ENCODE measurements at places on chromosomes 12 and 14. TPM values are rescaled to one million over a fixed set of nuclear protein-coding genes. Genes with fewer than 3 reads are reported as not detected.

- no peaks in the 10 kb centered on the region for H3K27me3 ChIP-seq
- 0 out of 2 replicates have a peak, but pooled peaks cover 6% of the 10 kb centered on the region for H3K4me1 ChIP-seq
- H3K27ac ChIP-seq: no peak overlapping the region
- H3K4me3 ChIP-seq: no peak overlapping the region
These were observed 10.3 kb upstream of the PCNX1 start for GRCh38 chr14:70896981-70897380.

Gene TPPP2
- total RNA-seq: not detected

Gene CIDEB
- not detected for total RNA-seq

- H3K27me3 ChIP-seq: no peaks in the 10 kb centered on the region
- peak overlapping the region; percentile 92 for H3K27ac ChIP-seq
- peak overlapping the region; percentile 79 for H3K4me3 ChIP-seq
- H3K4me1 ChIP-seq: peaks cover 28% of the 10 kb centered on the region
- 0 out of 2 replicates have a peak, but pooled peaks cover 4% of the 10 kb centered on the region for H3K36me3 ChIP-seq
- DNase-seq: peak; percentile 81
These were observed 780 bp downstream of the TBC1D15 start for GRCh38 chr12:71840231-71840847.

Gene FOXN4
- total RNA-seq: not detected

Gene PTHLH
- 1.9 TPM for total RNA-seq

Gene SAMD15
- total RNA-seq: 7.8 TPM

Gene ASCL1
- total RNA-seq: not detected

DNA sequence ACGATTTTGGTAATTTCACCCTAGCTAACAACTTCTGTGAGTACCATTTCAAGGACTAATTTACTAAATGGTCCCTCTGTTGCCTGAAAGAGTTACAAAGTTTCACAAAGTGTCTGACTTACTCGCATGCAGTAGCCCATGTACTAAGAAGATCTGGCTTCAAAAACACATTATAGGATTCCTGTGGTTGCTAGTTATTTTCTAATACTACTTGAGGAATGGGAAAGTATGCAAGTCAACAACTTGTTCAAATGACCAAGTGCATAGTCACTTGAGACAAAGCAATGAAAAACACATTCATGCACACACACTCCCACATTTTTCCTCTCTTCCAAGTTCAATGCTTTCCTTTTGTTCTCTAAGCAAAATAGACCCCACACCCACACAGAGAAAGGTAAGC lies 219.7 kb upstream of the TMPO start:
- peaks cover 4% of the 10 kb centered on the region for H3K27me3 ChIP-seq
- H3K36me3 ChIP-seq: no peaks in the 10 kb centered on the region
- no peak for DNase-seq
- H3K4me1 ChIP-seq: no peaks in the 10 kb centered on the region

DNA sequence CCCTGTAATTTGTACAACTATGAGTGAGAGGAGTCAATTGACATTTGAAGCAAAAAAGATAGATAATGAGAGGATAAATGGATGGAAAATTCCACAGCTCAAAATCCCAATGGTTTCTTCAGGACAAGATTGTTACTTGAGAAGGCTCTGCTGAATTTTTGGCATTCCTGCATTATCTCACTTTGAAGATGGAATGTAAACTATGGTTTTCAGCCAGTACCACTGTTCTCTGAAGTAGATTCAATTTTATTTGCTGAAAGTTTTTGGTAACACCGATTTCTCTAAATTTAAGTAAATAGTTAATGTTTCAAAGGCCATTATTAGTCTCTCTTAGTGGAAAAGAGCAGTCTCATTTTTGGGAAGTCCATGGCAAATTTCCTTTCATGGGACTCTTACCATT lies 121.9 kb upstream of the SLC38A2 start:
- 0 out of 2 replicates have a peak overlapping the region, but pooled peaks have one; percentile 6 for H3K4me3 ChIP-seq
- H3K36me3 ChIP-seq: no peaks in the 10 kb centered on the region
- no peaks in the 10 kb centered on the region for H3K27me3 ChIP-seq
- peak overlapping the region; percentile 81 for H3K27ac ChIP-seq
- no peak for DNase-seq
- H3K4me1 ChIP-seq: peaks cover 47% of the 10 kb centered on the region

GRCh38 chr14:80507292-80507869 lies 296.1 kb upstream of the DIO2 start:
- H3K4me1 ChIP-seq: no peaks in the 10 kb centered on the region
- no peak for DNase-seq
- H3K36me3 ChIP-seq: no peaks in the 10 kb centered on the region

- H3K4me3 ChIP-seq: peak overlapping the region; percentile 94
- H3K27me3 ChIP-seq: no peaks in the 10 kb centered on the region
- 0 out of 2 replicates have a peak, but pooled peaks cover 8% of the 10 kb centered on the region for H3K36me3 ChIP-seq
These were observed 485 bp upstream of the PNMA1 start for GRCh38 chr14:73714656-73715081.

- H3K36me3 ChIP-seq: peaks cover 33% of the 10 kb centered on the region
- peaks cover 25% of the 10 kb centered on the region for H3K4me1 ChIP-seq
These were observed 1.1 kb downstream of the KDM5A start for GRCh38 chr12:388012-388411.

Gene SCARB1
- 49.6 TPM for total RNA-seq

- H3K27me3 ChIP-seq: peaks cover 5% of the 10 kb centered on the region
- no peak overlapping the region for H3K4me3 ChIP-seq
- no peaks in the 10 kb centered on the region for H3K4me1 ChIP-seq
- H3K27ac ChIP-seq: no peak overlapping the region
- no peaks in the 10 kb centered on the region for H3K36me3 ChIP-seq
These were observed 128.0 kb downstream of the NDUFA12 start for GRCh38 chr12:94875525-94875924.

Gene MED13L
- 89.5 TPM for total RNA-seq

- DNase-seq: no peak
- no peaks in the 10 kb centered on the region for H3K4me1 ChIP-seq
- H3K27me3 ChIP-seq: no peaks in the 10 kb centered on the region
- peaks cover 3% of the 10 kb centered on the region for H3K36me3 ChIP-seq
These were observed 12.7 kb downstream of the INF2 start for GRCh38 chr14:104702106-104702505.

DNA sequence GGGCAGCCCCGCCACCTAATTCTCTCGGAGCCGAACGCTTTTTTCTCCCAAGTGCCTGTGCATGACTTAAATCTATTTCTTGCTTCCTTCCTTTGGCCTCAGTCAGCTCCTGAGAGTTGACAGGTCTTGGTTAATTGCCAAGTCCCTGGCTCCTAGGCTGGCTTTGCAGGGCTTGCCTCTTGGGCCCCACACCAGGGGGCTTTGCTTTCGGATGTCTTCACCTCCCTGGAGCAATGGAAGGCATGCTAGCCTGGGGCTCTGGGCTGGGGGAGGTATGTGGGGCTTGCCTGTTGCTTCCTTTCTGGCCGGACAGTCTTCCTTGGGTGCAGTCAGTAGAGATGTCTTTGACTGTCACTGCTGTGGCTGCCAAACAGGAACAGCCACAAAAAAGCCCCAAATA lies 2.2 kb upstream of the KRT80 start:
- H3K27me3 ChIP-seq: no peaks in the 10 kb centered on the region
- H3K36me3 ChIP-seq: peaks cover 8% of the 10 kb centered on the region
- peaks cover 75% of the 10 kb centered on the region for H3K4me1 ChIP-seq
- no peak overlapping the region for H3K4me3 ChIP-seq
- peak; percentile 68 for DNase-seq
- H3K27ac ChIP-seq: peak overlapping the region; percentile 59

GRCh38 chr12:132003846-132004245 lies 54.1 kb downstream of the EP400 start:
- DNase-seq: no peak
- no peaks in the 10 kb centered on the region for H3K27me3 ChIP-seq
- peaks cover 27% of the 10 kb centered on the region for H3K36me3 ChIP-seq
- no peak overlapping the region for H3K27ac ChIP-seq

GRCh38 chr12:85814741-85815140 lies 21.5 kb downstream of the RASSF9 start:
- no peak overlapping the region for H3K27ac ChIP-seq
- no peak overlapping the region for H3K4me3 ChIP-seq
- DNase-seq: no peak
- H3K27me3 ChIP-seq: no peaks in the 10 kb centered on the region

GRCh38 chr12:85725991-85726390 lies 110.2 kb downstream of the RASSF9 start:
- no peaks in the 10 kb centered on the region for H3K36me3 ChIP-seq

Gene LUM
- not detected for total RNA-seq

DNA sequence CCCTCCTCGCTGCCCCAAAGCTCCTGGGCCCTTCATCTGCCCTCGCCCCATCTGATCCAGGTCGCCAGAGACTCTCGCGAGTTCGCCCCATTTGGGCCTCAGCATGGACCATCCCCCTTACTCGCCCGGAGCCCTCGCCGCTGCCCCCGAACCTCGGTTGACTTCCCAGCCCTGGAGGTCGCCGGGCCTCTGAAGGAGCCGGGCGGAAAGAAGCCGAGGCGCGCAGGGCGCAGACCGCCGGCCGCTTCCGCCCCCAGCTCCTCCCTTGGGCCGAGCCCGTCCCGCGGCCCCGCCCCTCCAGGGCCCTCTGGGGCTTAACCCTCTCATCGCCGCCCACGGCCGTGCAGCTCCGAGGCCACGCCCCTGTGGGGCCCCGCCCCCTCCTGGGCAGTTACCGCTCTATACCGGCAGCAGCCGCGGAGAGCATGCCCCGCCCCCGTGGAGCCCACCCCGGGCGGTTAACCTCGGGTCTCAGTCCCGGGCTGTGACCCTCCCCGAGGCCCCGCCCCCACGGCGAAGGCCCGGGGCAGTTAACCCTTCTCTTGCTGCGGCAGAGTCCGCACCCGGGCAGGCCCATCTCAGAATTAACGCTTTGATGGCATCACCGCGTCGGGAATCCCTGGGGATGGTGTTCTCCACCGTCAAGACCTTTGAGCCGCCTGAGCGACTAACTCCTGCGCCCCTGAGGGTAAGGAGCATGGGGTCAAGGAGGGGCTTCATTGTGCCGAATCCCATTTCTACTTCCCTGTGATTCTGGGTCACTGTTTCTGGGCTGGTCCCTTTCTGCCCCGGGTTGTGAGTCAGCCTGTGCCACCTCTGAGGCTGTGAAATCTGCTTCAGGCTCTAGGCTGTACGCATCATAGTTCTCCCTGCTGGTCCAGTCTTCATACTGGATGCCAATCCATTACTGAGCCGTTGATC lies at the start of gene SPSB2:
Gene SPSB2 (minus strand): TSS at position 210 of the 921 bp plus-strand sequence. CDS start 402 bp downstream, outside the sequence.
- peak within 1 kb of the TSS; percentile 37 for H3K27ac ChIP-seq
- H3K36me3 ChIP-seq: peaks cover 12% of the 10 kb centered on the region
- H3K4me1 ChIP-seq: peaks cover 36% of the 10 kb centered on the region
- H3K4me3 ChIP-seq: peak within 1 kb of the TSS; percentile 84
- H3K27me3 ChIP-seq: no peaks in the 10 kb centered on the region
- DNase-seq: peak; percentile 91

Gene GLT8D2
- 1.2 TPM for total RNA-seq

DNA sequence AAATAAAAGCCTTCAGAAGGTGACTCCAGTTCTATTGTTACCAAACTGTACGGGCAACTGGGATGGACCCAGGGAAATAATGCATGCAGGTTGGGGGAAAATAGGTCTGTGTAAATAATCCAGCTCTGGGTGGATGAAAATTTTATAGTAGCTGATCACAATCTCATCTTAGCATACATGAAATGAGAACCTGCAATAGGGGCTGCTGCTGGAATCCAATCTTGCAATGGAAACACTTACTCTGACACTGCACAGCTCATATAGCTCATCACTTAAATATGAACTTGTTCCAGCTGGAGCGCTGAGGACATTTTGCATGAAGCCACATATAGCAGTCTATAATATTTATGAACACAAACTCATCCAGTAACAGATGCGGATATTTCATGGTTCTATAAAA lies 40.1 kb upstream of the GAS2L3 start:
- DNase-seq: no peak
- H3K36me3 ChIP-seq: no peaks in the 10 kb centered on the region
- H3K4me3 ChIP-seq: no peak overlapping the region
- H3K27me3 ChIP-seq: peaks cover 74% of the 10 kb centered on the region

Gene TAS2R13
- total RNA-seq: 2.6 TPM

DNA sequence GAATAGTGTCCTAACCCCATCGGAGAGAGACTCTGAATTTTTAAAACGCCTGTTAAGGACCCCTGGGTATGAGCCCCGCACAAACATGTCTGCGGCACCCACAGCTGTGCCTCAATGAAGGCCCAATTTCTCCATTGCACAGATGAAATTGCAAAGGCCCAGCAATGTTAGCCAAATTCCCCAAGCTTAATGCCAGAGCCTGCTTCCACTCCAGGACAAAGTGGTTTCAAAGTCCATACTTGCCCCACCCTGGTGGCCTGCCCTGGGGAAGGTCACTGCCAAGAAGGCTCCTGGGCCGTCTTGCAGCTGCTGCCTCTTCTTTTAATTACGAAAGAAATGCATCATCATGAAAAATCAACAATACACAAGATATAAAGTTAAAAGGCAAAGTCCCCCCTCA lies 1179.7 kb downstream of the VRK1 start:
- no peak for DNase-seq
- H3K4me1 ChIP-seq: no peaks in the 10 kb centered on the region
- H3K4me3 ChIP-seq: no peak overlapping the region
- no peaks in the 10 kb centered on the region for H3K27me3 ChIP-seq
- H3K27ac ChIP-seq: no peak overlapping the region
- H3K36me3 ChIP-seq: no peaks in the 10 kb centered on the region

Gene LRRC10
- total RNA-seq: not detected

Gene CAPS2
- 19.8 TPM for total RNA-seq

Gene FOXG1
- total RNA-seq: not detected

- H3K36me3 ChIP-seq: no peaks in the 10 kb centered on the region
- H3K27ac ChIP-seq: no peak overlapping the region
- peaks cover 11% of the 10 kb centered on the region for H3K4me1 ChIP-seq
- H3K27me3 ChIP-seq: no peaks in the 10 kb centered on the region
- no peak for DNase-seq
- H3K4me3 ChIP-seq: no peak overlapping the region
These were observed 27.7 kb downstream of the CLMN start for GRCh38 chr14:95291859-95292542.

- no peak overlapping the region for H3K27ac ChIP-seq
- H3K36me3 ChIP-seq: no peaks in the 10 kb centered on the region
- DNase-seq: no peak
- no peaks in the 10 kb centered on the region for H3K27me3 ChIP-seq
- no peaks in the 10 kb centered on the region for H3K4me1 ChIP-seq
These were observed 50.9 kb downstream of the GRIP1 start for GRCh38 chr12:66627988-66628317.

Gene DACT1
- total RNA-seq: not detected

DNA sequence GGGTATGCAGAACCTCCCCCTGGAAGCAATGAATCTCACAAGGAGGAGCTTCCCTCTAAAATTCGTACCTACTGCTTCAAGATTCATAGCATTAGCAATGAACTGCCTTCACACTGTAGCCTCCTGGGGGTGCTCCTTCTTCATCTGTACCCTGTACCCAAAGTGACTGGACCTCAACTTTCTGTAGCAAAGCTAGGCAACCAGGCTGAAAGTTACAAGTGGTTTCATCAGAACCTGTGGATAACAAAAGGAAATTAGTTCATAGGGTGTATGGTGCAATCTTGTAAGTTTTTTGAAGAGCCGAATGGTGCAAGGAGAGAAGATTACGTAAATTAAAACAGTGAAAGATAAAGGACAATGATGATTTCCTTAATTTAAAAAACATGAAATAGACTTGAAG lies 1541.7 kb upstream of the FLRT2 start:
- H3K36me3 ChIP-seq: no peaks in the 10 kb centered on the region
- DNase-seq: no peak
- H3K27ac ChIP-seq: no peak overlapping the region
- H3K27me3 ChIP-seq: no peaks in the 10 kb centered on the region

Gene PRIMA1
- total RNA-seq: not detected

GRCh38 chr12:46983393-46983793 lies 96.0 kb upstream of the PCED1B start:
- DNase-seq: no peak
- H3K36me3 ChIP-seq: no peaks in the 10 kb centered on the region
- H3K4me1 ChIP-seq: peaks cover 14% of the 10 kb centered on the region
- no peak overlapping the region for H3K4me3 ChIP-seq
- no peak overlapping the region for H3K27ac ChIP-seq
